ENCODE measurements at places on chromosomes 11 and 22.

DNA sequence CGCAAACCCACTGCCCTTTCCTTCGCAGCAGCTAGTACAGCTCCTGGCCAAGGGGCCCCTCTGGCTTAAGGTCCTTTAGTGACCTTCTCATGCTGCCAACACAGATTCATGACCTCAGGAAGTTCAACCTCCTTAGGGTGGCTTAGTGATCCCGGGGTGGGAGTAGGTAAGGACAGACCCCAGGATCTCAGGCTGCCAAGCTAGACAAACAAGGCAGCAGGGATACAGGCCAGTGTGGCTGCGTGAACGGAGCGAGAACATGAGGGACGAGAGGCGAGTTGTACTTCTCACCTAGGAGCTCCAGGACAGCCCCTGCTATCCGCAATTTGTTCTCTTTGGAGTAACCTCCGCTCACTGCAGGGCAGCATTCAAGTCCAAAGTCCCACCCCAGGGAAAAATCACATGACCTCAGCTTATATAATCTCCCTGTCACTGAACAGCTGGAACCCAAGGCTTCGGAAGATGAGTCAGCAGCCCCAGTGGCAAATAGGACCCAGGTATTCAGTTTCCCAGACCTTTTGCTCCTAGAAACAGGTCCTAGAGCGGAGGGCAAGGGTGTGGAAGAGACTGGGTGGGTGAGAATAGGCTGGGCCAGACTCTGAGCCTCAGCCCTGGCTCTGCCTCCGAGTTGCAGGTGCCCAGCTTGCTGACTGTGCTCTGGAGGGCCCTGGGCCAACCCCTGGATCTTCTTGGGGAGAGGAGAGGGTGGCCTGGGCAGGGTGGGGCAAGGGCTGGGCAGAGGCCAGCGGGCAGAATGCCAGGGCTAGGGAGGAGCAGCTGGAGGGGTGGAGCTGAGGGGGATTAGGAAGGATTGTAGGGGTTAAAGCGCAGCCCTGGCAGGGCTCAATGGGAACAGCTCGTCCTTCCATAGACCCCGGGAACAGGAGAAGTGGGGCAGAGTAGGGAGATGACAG is 13.1 kb downstream of the USP2 start:
- no peak for DNase-seq

- no peak for DNase-seq
Measured at GRCh38 chr11:120610111-120610510, 98.6 kb downstream of the GRIK4 start.

DNA sequence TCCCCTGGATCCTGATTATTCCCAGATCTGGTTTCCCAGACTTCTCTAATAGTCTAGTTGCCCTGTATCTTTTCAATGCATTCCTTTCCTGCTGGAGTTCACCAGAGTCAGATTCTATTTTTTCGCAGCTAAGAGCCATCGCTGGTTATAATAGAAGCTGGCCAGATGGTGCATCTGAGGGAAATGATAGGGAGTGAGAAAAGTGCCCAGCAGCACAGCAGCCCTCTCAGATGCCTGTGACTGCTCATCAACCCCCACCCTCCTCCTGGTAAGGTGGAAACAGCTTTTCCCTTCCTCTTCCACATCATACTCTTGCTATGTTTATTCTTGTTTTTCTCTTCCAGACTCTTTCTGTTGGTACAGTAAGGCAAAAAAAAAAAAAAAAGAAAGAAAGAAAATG is 12.8 kb downstream of the OR8A1 start:
- no peak for DNase-seq

GRCh38 chr22:33126881-33127280 is 68.7 kb upstream of the SYN3 start:
- DNase-seq, result no peak

DNA sequence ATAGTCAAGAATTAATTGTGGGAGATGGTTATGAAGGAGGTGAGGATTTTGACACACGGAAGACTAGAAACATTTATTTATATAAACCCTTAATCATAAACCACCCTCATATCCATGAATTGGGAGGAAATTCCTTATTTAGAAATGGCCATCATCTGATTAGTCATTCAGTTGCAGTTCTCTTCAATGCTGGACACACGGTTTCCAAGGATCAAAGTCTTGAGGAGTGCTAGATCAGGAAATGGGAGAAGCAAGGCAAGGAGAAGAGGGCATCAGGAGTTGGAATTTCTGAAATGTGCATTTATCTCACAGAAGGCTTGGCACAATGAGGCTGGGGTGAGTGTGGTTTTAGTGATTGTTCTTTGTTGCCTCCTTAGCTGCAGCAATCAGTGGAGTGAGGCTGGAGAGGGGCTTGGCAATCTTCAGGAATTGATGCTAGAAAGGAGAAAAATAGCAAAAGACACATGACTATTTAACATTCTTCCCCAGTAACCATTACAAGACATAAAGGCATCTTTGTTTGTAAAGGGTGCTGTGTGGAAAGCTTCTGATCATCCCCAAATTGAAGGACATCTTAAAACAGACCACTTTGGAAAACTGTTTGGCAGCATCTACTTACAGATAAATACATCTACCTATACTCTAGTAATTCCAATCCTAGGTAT is 21.6 kb upstream of the GDPD4 start:
- no peak for DNase-seq
